SK-N-SH (cell line): ENCODE measurements at places on chromosomes 7 and 10.
A peak's percentile ranks its signal among the peaks of the same experiment; 100 is the strongest.

DNA sequence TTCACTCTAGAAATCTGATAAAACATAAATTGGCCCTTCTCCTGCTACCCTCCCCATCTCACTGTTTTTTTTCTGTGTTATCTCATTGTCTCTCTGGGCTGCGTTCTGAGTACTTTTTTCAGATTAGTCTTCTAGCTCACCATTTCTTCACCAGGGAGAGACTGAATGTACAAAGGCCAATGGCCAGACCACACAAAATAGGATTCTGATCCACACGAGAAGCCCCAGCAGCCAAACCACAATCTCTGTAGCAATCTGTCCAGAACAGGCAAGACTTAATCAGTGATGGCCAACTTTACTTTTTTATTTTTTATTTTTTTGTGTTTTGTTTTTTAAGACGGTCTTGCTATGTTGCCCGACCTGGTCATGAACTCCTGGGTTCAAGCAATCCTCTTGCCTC is 55.9 kb upstream of the PAPSS2 start:
- no peak overlapping the region for H3K4me3 ChIP-seq
- no peak for DNase-seq
- peaks cover 2% of the 10 kb centered on the region; the same call in 1 of the 2 replicates for H3K4me1 ChIP-seq
- H3K27ac ChIP-seq: no peak overlapping the region
- no peaks in the 10 kb centered on the region for H3K27me3 ChIP-seq

- H3K4me1 ChIP-seq: no peaks in the 10 kb centered on the region
- H3K36me3 ChIP-seq: no peaks in the 10 kb centered on the region
- no peaks in the 10 kb centered on the region for H3K27me3 ChIP-seq
These were observed 37.3 kb upstream of the PRKAR2B start for GRCh38 chr7:107007007-107007891.

- H3K4me3 ChIP-seq: no peak overlapping the region
- H3K27me3 ChIP-seq: no peaks in the 10 kb centered on the region
- H3K27ac ChIP-seq: no peak overlapping the region
- no peaks in the 10 kb centered on the region; the same call in 1 of the 2 replicates for H3K4me1 ChIP-seq
- DNase-seq: no peak
These were observed 12.8 kb upstream of the HERC4 start for GRCh38 chr10:68087685-68088401.

GRCh38 chr10:123377883-123378282 is 223.7 kb downstream of the BUB3 start:
- no peak overlapping the region for H3K27ac ChIP-seq
- no peak overlapping the region for H3K4me3 ChIP-seq
- H3K36me3 ChIP-seq: no peaks in the 10 kb centered on the region
- H3K4me1 ChIP-seq: no peaks in the 10 kb centered on the region; the same call in 1 of the 2 replicates
- H3K27me3 ChIP-seq: no peaks in the 10 kb centered on the region

DNA sequence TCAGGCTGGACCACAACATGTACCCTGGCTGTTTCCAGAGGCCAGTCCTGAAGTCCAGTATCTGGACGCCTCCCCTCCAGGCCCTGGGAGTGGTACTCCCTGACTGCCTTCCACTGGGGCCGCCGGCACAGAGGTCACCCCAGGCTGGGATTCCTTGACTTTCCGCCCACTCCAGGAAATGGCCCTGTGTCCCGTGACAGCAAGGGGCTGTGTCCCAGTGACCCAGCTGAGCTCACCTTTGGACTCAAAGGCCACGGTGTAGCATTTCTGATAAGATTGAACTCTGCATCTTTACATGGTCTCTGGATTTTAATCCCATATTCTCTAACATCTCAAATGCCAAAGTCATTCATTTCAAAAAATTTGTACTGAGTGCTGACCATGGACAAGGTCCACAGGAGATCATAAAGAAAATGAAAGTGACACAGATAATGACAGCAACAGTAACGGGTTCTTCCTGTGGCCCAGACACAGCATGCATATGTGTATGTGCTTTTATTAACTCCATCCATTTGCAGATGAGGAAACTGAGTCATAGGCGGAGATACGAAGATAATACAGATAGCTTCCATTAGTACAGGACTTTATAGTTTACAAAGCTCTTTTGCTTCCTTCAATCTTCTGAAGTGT is 5.4 kb downstream of the ADAMTS14 start:
- no peak overlapping the region for H3K27ac ChIP-seq
- peaks cover 12% of the 10 kb centered on the region for H3K4me1 ChIP-seq
- no peaks in the 10 kb centered on the region for H3K36me3 ChIP-seq
- H3K4me3 ChIP-seq: no peak overlapping the region

DNA sequence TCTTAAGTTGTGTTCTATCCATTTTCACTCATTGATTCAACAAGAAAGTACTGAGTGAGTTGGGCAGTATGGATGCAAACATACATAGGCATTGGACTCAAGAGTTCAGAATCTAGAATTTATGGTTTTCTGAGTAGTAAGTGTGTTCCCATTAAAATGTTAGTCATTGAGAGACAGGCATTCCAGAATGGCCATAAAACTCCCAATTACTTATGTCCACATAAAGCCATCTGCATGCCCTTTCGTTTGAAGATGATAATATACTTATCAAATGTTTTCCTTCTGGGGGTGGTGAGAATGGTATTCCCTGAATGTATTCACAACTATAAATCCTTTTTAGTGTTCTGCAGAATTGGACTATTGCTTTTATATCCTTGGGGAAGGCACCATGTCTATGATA is 131.6 kb downstream of the CD36 start:
- H3K27me3 ChIP-seq: no peaks in the 10 kb centered on the region
- no peaks in the 10 kb centered on the region for H3K4me1 ChIP-seq
- peaks cover 9% of the 10 kb centered on the region for H3K36me3 ChIP-seq
- H3K4me3 ChIP-seq: no peak overlapping the region
- no peak for DNase-seq

GRCh38 chr7:47678641-47679380 is 96.9 kb upstream of the TNS3 start:
- no peaks in the 10 kb centered on the region for H3K4me1 ChIP-seq
- H3K27ac ChIP-seq: no peak overlapping the region
- DNase-seq: no peak
- H3K27me3 ChIP-seq: no peaks in the 10 kb centered on the region
- no peaks in the 10 kb centered on the region for H3K36me3 ChIP-seq
- no peak overlapping the region for H3K4me3 ChIP-seq

- peak overlapping the region; percentile 99 for H3K4me3 ChIP-seq
- H3K27me3 ChIP-seq: no peaks in the 10 kb centered on the region
- DNase-seq: peak; percentile 26
- peaks cover 15% of the 10 kb centered on the region for H3K36me3 ChIP-seq
- H3K27ac ChIP-seq: peak overlapping the region; percentile 88
- H3K4me1 ChIP-seq: no peaks in the 10 kb centered on the region
These were observed 581 bp downstream of the FAM3C start for GRCh38 chr7:121395494-121395960.

GRCh38 chr10:126675656-126676438 is 5.4 kb upstream of the C10orf90 start:
- no peak overlapping the region for H3K4me3 ChIP-seq
- H3K27ac ChIP-seq: no peak overlapping the region
- H3K36me3 ChIP-seq: no peaks in the 10 kb centered on the region
- no peak for DNase-seq

- no peaks in the 10 kb centered on the region for H3K4me1 ChIP-seq
- H3K4me3 ChIP-seq: no peak overlapping the region
- peak; percentile 64 for DNase-seq
- no peak overlapping the region for H3K27ac ChIP-seq
- H3K27me3 ChIP-seq: peaks cover 54% of the 10 kb centered on the region; the same call in 1 of the 2 replicates
These were observed 49.3 kb downstream of the PPP1R17 start for GRCh38 chr7:31735991-31736982.

DNA sequence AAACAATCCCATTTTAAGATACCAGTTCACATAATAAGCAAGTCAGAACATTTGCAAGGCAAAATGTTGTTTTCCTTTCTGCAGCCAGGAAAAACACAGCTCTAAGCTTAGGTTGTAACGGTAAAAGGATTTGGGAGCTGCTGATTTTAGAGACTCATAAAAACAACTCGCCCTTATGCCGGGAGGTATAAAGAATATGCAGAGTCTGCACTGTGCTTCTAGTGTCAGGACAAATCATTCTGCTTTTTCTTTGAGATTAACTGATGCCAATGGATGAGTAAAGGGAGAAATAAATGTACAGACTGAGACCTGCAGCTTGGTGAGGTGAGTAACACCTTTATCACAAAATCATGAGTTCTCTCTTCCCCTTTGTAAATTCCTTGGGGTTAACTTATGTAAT is 2.0 kb upstream of the SFR1 start:
- no peak for DNase-seq
- no peak overlapping the region for H3K27ac ChIP-seq
- no peaks in the 10 kb centered on the region for H3K27me3 ChIP-seq
- no peak overlapping the region for H3K4me3 ChIP-seq
- peaks cover 6% of the 10 kb centered on the region for H3K36me3 ChIP-seq

DNA sequence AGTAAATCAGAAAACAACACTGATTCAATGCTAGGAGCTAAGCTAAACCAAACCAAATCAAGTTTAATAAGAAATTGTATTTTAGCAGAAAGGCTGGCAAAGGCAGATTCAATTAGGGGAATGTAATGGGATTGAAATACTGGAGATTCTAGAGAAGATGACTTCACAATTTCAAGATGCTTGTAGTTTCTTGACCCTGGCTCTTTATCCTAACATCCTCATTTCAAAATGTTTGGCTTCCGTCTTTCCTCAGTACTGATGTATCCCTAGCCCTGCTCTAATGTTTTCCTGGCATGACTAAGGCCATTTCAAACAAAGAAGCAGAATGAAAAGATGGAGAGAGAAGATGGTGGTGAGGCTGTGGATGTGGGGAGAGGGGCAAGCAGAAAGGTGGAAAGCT is 2.7 kb upstream of the JCAD start:
- no peaks in the 10 kb centered on the region for H3K36me3 ChIP-seq
- H3K4me1 ChIP-seq: no peaks in the 10 kb centered on the region; the same call in 1 of the 2 replicates
- H3K27ac ChIP-seq: peak overlapping the region; percentile 17; the same call in 1 of the 2 replicates
- H3K4me3 ChIP-seq: no peak overlapping the region
- no peaks in the 10 kb centered on the region for H3K27me3 ChIP-seq

DNA sequence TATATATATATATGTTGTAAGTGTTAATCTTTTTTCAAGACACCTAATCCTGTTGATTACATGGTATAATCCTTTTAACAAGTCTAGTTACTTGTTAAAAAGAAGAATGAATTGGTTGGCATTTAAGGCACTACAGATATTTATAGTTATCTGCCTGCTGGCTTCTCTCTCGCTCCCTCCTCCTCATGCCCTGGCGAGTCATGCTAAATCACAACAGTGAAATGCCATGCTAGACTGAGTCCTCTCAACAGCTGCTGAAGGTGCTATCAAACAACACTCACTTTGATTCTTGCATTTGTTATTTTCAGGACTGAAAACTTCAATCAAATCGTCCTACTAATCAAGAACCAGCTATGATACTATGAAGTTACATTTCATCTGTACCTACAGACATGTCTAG is 15.4 kb downstream of the NRAP start:
- no peak overlapping the region for H3K4me3 ChIP-seq
- no peaks in the 10 kb centered on the region for H3K36me3 ChIP-seq
- no peak for DNase-seq
- no peaks in the 10 kb centered on the region for H3K4me1 ChIP-seq

DNA sequence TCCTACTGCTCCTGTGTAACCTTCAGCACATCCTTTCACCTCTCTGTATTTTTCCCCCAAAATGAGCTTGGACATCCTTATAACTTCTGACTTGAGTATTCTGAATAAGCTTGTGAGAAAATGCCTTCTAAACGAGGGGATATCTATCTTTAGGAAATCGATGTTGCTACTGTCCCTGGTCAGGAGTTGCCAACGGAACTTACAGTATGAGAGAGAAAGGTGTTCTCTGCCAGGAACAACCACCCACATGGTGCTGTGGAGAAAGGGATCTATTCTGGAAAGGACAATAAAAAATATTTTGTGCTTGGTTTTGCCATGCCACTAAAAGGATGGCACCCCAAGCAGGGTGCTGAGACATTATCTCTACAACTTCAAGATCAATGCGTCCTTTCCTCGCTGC is 186.6 kb upstream of the AOAH start:
- H3K4me3 ChIP-seq: no peak overlapping the region
- no peak overlapping the region for H3K27ac ChIP-seq
- DNase-seq: no peak
- peaks cover 9% of the 10 kb centered on the region for H3K4me1 ChIP-seq
- no peaks in the 10 kb centered on the region for H3K27me3 ChIP-seq

DNA sequence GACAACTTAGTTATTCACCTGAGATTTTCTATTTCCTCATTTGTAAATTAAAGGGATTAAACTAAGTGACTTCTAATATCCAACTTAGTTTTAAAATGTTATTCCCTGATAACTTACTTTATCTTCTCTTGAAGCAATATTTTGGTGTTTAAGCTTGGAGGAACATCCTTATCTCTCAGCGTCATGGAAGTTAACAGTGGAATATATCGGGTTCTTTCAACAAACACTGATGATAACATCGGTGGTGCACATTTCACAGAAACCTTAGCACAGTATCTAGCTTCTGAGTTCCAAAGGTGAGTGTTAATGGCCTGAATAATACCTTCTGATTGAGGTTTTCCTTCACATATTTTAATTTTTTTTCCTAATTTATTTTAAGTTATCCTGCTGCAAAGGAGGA is 14.1 kb downstream of the HSPA14 start:
- no peak overlapping the region for H3K27ac ChIP-seq
- no peak for DNase-seq
- no peak overlapping the region for H3K4me3 ChIP-seq
- H3K36me3 ChIP-seq: peaks cover 65% of the 10 kb centered on the region

DNA sequence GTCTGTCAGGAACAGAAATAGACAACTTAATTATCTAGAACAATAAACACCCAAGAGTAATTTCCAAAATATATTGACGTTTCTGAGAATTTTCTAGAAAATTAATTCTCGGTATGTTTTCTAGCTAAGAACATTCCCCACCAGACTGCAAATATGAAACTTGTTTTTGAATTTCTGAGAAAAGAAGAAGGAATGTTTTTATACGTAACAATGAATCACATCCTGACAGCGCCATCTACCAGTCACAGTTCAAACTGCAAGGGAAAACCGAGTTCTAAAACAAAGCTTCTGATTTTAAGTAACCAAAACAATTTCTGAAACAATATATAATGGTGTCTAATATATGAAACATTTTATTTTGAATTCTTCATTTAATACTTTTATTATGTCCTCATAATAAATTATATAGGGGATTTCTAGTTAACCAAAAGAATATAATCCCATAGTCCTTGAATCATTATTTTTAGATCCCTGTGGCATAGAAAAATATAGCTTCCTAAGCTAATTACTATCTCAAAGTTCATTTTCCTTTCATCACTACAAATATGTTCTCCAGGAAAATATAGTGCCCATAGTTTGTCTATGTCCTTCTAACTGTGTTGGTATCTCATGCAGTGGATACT is 34.5 kb upstream of the MEOX2 start:
- no peak overlapping the region for H3K27ac ChIP-seq
- no peak overlapping the region for H3K4me3 ChIP-seq
- peak; percentile 5 for DNase-seq
- H3K36me3 ChIP-seq: no peaks in the 10 kb centered on the region
- 0 out of 2 replicates have a peak, but pooled peaks cover 5% of the 10 kb centered on the region for H3K27me3 ChIP-seq
- H3K4me1 ChIP-seq: no peaks in the 10 kb centered on the region

- no peaks in the 10 kb centered on the region for H3K4me1 ChIP-seq
- DNase-seq: no peak
- no peak overlapping the region for H3K4me3 ChIP-seq
- no peaks in the 10 kb centered on the region for H3K36me3 ChIP-seq
These were observed 133.2 kb upstream of the ITGB1 start for GRCh38 chr10:33091201-33091600.

GRCh38 chr7:121071132-121071531 is 82.6 kb downstream of the CPED1 start:
- no peak overlapping the region for H3K4me3 ChIP-seq
- H3K36me3 ChIP-seq: no peaks in the 10 kb centered on the region
- no peak overlapping the region for H3K27ac ChIP-seq

GRCh38 chr7:77331938-77332695 is 84.0 kb downstream of the GSAP start:
- H3K27ac ChIP-seq: no peak overlapping the region
- peaks cover 21% of the 10 kb centered on the region for H3K4me1 ChIP-seq
- H3K36me3 ChIP-seq: no peaks in the 10 kb centered on the region
- peak; percentile 89 for DNase-seq
- peak overlapping the region; percentile 7; the same call in 1 of the 2 replicates for H3K4me3 ChIP-seq
- no peaks in the 10 kb centered on the region for H3K27me3 ChIP-seq
